ENCODE measurements at places on chromosomes 3 and 15.

DNA sequence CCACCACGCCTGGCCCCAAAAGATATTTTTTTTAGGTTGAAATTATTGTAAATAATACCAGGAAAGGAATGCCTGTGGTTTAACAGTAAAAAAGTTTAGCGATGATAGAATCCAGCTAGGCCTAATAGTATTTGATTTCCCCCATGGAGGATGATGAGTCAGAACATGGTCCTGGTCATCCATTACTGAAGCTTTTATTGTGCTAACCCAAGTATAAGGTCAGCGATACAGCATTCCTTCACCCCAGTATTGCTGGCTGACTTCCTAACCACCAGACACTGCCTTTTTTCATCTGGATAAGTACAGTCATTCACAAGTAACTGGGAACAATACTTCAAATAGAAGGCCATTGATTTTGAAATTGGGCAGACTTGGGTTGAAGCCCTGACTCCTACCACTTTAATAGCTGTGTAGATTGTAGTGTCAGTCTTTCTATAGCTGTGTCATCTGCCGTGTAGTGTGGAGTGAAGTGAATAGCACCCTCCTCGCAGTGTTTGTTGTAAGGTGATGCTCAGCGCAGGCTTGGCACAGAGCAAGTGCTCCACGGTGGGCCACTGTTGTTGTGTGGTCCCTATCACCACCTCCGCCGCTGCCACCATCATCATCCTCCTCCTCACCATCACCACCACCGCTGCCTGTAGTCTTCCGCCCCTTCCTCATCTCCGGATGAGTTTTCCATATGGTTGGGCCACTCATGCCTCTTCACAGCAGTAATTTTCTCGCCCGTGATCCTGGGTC is 436.0 kb upstream of the TPM1 start:
- DNase-seq: no peak

GRCh38 chr3:156488767-156489166 is 66.2 kb downstream of the SSR3 start:
- no peak for DNase-seq

- no peak for DNase-seq
Observed at GRCh38 chr3:181723625-181724191, 12.0 kb downstream of the SOX2 start.

GRCh38 chr3:123499322-123499721 is 50.4 kb upstream of the ADCY5 start:
- no peak for DNase-seq

DNA sequence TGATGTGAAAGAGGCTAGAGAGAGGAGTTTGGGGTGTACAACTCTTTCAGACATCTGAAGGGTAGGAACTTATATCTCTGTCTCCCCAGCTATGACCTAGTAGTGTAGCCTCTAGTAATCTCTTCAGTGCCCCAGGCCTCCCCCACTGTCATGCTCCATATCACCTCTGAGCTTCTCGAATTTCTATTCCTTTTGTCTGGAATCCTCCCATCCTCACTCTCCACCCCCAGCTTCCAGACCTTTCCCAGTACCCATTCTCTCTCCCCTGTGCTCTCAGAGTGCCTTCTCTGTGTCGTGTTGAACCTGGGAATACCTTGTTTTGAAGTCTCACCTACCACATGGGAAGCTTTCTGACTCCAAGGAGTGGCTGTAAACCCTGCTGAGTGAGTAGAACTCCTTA is 3.6 kb upstream of the RBPMS2 start:
- DNase-seq: no peak

DNA sequence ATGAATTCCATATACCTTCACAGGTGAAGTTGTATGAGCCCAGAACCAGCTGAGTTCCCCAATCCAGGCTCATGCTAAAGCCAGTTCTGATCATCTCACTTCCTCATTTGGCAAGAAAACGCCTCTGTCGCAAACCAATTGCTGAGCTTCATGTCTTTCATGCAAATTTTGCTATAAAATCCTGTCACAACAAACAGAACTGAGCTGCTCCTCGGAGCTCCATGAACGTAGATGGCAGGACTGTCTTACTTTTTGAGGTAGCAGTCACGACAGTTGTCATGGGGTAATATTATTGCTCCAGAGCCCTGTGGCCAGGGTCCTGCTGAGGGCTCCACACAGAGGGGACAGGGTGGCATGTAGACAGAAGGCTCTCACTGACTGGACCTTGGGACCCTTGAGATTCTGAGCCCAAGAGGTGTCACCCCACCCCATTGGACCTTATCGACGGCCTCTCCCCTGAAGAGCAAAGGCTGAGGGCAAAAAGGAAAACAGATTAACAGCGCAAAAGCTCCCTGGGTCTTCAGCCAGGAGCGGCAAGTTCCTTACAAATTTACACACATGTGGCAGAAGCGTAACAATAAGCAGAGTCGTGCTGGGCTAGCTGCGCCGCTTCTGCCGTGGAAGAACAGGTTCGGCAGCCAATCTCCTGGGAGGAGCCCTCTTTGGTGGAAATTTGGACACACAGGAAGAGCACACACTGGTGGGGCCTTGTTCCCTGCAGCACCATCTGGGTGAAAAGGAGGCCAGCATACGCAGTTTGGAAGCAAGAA is 249.2 kb downstream of the OPA1 start:
- no peak for DNase-seq

GRCh38 chr3:58584690-58585004 is 7.5 kb upstream of the FAM107A start:
- DNase-seq: peak; percentile 31

DNA sequence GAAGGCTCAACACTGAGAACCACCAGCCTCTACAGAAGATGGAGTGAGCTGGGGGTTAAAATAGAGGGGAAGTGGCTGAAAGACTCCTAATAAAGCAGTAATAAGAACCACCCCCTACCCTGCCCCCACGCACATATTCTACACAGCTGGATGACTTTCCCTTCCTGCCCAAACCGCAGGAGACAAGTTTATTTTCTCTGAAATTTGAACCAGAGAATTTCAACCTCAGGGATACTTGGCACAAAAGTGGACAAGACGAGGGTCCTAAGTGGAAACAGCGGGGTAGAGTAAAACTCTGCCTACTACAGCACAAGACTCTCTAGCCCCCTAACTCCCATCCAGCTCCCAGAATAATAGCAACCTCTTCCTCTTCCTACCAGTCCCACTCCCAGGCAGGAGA is 28.4 kb downstream of the USF3 start:
- DNase-seq: no peak

DNA sequence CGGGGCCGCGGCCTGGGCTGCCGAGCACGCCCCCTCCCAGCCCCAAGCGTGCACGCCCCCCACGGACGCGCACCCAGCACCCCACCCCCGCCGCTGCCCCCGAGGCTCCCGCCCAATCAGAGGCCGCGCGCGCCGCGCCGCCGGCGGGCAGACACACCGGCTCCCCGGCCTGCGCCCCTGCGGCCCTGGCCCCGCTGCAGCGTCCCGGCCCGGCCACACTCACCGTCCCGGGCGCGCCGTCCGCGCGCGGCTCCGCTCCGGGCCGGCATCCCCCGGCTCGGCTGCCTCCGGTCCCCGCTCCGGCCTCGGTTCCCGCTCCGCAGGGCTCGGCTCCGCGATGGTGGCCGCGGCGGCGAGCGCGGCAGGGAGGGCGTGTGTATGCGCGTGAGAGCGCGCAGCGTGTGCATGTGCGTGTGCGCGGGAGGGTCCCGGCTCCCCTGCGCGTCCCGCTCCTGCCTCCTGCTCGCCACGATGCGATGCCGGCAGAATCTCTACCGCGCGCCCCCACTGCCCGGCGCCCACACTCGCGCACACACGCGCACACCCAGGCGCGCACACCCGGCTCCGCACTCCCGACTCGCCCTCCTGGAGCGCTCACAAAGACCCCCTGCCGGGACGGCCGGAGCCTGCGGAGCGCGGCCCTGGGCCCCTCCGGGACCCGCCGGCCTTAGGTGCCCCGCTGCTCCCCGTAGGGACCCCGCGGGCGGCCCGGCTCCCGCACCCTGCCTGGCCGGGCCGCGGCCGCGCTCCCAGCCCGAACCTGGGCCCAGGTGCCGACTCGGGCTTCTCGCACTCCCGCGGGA is 186.5 kb upstream of the LINGO1 start:
- peak; percentile 30 for DNase-seq

All from NCI-H1694 treated with DMSO at 0.1 percent for 48 hours (cell line).